ENCODE measurements at places on chromosomes 3 and 15.
A peak's percentile ranks its signal among the peaks of the same experiment; 100 is the strongest.

DNA sequence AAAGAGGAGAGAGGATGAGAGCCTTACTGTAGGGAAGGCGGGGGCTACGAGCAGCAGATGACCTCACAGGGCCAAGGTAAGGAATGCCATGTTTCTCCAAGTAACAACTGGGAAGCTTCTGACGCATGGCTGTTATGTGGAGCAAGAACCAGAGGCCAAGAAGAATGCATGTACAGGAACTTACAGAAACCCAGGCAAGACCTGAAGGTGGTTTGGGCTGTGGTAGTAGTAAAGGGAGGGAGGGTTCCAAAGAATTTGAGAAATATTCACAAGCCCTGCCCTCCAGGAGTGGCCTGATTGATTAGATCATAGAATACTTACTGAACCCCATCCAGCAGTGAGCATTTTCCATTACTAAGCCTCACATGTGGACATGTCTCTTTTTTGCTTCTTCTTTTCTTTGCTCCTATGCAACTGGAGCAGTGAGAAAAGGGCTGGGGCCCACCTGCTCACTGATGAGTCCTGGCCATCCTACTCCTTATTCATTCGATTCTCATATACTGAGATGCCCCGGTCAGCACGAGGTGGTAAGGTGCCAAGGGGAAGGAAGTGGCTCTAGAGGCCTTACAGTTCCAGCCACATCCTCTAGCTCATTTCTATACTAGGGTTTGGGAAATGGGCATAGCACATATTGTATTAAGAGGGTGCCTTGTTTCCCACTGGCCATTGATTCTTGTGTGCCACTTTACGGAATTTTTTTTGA, 8.3 kb upstream of the SLC12A8 start:
- DNase-seq: no peak

GRCh38 chr3:170154084-170154483, 27.4 kb downstream of the PHC3 start:
- no peak for DNase-seq

- no peak for DNase-seq
Measured at GRCh38 chr15:47466357-47466756, 250.9 kb upstream of the SEMA6D start.

- no peak for DNase-seq
Measured at GRCh38 chr3:141949972-141950371, 73.5 kb downstream of the ATP1B3 start.

DNA sequence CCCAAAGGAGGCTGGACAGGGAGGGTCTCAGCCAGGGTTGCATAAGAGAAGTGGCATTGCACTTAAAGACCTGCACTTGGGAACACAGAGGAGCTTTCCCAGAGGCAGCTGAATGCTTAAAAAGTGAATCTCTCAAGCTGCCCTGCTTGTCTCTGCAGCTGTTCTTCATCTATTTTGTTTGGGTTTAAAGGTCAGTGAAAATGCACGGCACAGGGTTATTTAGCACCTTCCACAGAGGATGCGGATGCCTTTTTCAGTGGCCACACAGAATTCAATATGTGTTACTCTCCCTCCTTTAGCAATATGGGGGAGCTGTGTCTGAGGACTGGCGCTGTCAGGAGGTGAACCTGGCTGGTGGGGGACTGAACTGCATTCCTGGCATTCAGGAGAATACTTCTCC, 22.7 kb upstream of the CTNNB1 start:
- DNase-seq: no peak

DNA sequence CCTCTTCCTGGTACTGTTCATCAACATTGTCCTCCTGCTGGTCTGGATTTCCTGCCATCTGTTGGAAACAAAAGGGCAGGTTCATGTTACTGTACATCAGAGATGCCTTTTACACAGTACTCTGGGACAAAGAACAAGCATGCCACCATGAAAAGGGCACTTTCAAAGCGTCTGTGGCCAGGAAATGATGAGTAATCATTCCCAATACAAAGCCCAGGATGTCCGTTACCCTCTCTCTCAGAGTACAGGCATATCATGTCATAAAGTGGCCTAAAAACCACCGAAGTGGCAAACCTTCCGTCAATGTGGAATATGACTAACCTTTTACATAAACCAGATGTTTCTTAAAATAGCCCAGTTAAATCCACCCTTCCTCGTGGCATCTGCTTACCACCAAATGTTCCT, 71.2 kb downstream of the GOLIM4 start:
- no peak for DNase-seq

GRCh38 chr15:83498801-83499200, 51.7 kb downstream of the SH3GL3 start:
- no peak for DNase-seq

DNA sequence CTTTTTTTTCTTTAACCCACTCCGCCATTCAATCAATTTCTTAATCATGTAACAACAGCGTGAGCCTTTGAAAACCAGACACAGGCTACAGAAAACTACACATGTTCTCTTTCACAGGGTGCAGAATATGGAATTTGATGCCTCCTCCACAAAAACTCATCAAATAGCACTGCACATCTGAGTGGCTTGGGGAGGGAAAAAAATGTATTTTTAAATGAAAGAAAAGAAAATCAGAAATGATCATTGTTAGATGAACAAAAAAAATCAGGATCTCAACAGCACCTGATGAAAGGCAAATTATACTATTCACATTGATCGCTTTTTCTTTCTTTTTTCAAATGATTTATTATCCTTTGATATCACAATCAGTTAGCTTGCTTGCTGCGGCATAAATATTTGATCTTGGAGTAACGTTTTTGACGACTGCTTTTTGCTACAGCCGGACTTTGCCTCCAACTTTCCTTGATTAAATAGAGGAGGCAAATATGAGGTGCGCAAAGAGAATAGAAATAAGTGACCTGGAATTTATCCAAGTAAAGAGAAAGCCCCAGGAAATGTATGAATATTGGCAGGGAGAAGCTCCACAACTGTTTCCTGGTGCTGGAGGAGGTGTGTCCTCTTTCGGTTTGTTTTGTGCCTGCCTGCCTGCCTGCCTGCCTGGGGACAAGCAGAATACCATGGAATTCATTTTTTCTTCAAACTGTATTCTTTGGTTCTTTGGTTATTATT, 63.1 kb downstream of the EDEM1 start:
- DNase-seq: no peak

DNA sequence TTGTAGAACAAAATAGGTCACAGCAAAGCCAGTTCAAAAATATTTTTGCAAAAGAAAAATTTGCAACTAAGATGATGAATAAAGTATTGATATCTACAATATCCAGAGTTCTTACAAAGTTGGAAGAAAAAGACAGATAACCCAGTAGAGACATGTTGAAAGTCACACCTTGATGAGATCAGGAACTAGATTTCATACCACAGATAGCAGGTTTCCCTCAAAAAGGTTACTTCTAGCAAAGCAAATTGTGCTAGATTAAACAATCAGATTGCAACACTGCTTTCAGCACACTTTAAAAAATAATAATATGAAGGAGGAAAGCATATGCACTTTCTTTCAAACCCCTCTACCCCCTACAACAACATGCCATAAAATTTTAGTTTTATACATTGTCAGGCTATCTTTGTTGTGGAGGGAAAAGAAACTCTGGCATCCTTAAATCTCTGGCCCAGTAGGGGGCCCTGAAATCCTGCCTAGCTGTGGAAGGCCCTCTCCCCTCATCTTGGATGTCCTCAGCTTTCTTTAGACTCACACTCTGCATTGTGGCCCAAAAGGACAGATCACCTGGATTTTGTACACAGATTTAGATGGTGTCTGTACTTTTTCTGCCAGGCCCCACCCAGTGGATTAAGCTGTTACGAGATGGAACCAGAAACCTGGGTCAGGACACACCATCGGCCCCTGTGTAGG, 50.9 kb downstream of the CCR3 start:
- DNase-seq: no peak

GRCh38 chr15:49472338-49472737, 49.3 kb downstream of the FGF7 start:
- DNase-seq: no peak

GRCh38 chr3:10253731-10254130, 5.5 kb downstream of the TATDN2 start:
- no peak for DNase-seq

DNA sequence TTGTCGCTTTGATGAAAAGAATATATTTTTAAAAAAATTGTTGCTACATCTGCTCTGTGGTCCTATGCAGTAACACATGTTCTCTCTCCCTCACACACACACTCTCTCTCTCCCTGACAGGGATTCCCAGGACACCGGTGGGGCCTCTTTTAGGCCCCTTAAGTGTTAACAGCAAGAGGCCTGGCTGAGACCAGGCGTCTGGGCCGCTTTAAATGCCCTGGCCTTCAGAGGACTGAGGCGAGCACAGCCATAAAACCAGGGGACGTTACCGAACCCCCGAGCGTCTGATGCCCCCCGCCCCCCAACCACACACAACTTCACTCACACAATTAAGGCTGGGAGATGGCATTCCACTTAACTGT, 1.7 kb downstream of the BNC1 start:
- no peak for DNase-seq

DNA sequence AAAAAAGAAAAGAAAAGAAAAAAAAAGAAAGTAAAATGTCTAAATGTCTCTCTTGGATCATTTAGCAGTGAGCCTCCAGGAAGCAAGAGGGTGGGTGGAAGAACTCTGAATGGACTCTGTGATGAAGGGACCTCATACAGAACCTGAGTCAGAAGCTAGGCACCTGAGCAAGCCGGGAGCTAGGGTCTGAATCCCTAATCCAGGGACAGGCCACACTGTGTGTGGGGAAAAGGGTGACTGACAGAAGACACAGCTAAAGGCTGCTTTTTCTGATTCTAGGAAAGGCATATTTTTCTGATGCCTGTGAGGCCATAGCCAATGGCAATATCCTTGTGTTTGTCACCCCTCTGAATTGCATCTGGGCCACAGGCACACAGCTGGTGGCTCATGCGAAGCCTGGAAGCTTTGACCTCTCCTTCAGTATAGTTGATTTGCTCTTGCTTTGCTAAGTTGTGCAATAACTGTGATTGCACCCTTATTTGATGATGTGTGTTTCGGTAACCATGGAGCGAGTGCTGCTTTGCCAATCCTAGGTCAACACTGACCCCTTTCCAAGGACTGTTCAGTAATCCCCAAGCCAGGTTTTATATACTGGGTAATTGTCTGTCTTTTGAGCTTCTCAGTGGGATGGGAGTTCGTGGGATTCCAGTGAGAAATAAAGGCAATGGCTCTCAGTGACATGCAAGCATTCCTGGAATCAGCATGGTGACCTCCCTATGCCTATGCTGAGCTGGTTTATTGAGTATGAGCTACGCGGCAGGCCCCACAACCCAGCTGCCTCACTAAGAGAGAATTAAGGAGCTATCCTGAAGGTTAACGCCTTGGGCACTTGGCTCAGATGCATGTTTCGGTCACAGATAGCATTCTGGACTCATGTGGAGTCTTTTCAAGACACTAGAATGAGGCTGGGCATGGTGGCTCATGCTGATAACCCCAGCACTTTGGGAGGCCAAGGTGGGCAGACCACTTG, 49.0 kb upstream of the OSBPL11 start:
- DNase-seq: no peak

DNA sequence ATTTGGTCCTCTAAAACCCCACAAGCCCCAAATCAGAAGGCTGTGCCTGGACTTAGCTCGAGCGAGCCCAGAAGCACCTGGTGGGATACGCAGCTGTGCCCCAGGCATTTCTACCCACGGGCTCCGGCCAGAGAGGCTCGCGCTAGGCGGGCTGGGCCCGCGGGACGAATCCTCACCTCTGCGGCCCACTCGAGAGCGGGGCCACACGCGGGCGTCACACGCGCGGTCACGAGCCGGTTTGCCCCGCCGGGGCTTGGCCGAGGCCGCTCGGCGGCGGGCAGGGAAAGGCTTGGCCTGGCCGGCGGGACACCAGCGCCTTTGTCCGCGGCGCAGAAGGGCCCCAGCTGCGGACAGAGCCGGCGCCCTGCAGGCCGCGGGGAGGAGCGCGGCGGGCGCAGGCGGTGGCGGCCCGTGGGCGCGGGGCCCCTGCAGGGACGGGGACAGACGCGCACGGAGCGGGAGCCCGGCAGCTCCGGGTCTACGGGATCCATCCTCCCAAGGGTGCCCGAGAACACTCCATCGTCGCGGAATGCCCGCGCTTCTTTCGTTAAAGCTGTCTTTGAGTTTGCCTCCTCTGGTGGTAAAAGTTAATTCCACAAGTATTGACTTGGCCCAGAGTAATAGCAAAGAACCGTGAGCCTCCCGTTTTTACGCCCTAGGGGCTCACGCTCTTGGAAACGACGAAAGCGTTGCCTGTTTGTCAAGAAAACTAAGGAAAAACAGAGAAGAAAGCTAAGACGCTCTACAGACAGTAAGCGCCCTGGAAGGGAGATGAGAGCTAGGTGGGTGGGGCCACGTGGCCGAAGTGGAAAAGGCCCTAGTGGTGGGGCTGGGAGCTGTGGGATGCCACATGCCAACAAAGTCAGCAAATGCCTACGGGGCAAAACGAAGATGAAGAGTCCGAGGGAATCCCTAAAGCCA, 26.4 kb downstream of the TYRO3 start:
- DNase-seq: peak; percentile 80

GRCh38 chr15:73632670-73633058, 525 bp downstream of the NPTN start:
- DNase-seq: no peak

DNA sequence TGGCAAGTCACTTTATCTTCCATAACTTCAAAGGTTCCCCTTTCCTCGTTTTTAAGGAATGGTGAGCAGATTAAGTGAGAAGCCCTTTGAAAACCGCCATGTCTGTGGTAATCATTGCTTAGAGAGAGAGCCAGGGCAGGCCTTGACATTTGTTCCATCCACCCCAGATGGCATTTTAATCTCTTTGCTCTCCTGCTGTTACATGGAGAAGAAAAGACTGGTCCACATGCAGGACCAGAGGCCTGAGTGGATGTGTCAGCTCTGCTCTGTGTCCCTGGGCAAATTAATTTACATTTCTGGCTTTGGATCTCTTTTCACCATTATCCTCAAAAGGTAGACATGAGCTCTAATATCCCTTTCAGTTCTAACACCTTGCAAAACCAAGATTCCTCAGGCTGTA, 157.3 kb upstream of the LPP start:
- DNase-seq: no peak

DNA sequence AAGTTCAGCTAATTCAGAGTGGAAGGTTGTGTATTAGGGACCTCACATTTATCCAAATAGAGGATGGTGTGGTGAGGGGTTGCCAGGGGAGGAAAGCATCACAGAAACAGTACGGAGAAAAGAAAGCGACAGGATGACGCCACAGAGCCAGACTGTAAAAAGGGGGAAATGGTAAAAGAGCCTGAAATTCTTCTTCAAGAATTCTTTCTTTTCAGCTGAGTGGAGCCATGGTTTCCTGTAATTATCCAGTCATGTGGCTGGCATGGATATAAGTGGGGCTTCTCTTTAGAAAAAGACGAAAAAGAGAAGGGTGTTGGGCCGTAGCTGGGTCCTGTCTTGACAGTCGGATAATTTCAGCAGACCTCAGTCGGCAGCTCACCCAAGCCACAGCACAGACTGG, 24.5 kb upstream of the PSMD6 start:
- DNase-seq: no peak

DNA sequence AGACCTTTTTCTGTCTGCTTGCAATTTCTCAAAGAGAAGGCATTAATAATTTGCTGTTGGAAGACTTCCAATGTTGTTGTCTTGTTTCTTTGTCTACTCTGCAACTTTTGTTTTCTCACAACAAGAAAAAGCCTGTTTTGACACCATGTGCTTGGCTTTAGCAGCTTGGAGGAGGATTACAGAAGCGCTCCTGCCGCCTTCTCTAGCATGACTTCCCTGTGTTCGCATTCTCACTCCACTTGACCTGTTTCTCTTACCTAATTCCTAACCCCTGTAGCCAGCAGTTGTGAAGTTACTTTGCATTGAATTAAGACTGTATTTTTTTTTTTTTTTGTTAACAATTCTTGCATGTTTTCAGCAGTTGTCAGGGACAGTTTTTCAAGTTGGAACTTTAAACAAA, 235.3 kb upstream of the GOLIM4 start:
- no peak for DNase-seq

GRCh38 chr3:94162700-94163099, 99.8 kb downstream of the NSUN3 start:
- DNase-seq: no peak

GRCh38 chr15:34621675-34622074, 38.2 kb upstream of the GOLGA8B start:
- no peak for DNase-seq
